ENCODE measurements at places on chromosomes 2 and 18.

GRCh38 chr2:179180242-179180641, 84.4 kb downstream of the SESTD1 start:
- no peak for DNase-seq

DNA sequence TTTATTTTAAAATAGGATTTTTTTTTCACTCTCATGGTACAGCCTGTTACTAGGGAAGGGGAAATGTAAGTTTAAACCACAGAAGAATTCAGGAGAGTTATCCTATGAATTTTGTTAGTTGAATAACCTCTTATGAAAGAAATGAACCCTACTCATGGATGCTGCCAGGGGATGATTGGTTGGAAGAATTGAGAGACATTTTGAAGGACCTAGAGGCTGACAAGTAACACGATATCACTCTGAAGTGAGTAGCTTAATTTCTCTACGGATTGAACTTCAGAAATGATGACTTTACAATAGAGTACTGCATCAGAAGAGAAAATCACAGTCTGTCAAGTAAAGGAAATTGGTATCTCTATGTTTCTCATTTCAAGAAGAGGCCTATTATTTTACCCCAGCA, 1346.2 kb downstream of the SUCLG1 start:
- no peak for DNase-seq

- DNase-seq: no peak
Measured at GRCh38 chr2:8332646-8333045, 349.2 kb upstream of the ID2 start.

DNA sequence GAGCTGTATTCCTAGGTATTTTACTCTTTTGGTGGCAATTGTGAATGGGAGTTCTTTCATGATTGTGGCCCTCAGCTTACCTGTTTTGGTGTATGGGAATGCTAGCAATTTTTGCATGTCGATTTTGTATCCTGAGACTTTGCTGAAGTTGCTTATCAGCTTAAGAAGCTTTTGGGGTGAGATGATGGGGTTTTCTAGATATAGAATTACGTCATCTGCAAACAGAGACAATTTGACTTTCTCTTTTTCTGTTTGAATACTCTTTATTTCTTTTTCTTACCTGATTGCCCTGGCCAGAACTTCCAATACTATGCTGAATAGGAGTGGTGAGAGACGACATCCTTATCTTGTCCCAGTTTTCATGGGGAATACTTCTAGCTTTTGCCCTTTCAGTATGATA, 191.2 kb downstream of the KCNE4 start:
- DNase-seq: no peak

DNA sequence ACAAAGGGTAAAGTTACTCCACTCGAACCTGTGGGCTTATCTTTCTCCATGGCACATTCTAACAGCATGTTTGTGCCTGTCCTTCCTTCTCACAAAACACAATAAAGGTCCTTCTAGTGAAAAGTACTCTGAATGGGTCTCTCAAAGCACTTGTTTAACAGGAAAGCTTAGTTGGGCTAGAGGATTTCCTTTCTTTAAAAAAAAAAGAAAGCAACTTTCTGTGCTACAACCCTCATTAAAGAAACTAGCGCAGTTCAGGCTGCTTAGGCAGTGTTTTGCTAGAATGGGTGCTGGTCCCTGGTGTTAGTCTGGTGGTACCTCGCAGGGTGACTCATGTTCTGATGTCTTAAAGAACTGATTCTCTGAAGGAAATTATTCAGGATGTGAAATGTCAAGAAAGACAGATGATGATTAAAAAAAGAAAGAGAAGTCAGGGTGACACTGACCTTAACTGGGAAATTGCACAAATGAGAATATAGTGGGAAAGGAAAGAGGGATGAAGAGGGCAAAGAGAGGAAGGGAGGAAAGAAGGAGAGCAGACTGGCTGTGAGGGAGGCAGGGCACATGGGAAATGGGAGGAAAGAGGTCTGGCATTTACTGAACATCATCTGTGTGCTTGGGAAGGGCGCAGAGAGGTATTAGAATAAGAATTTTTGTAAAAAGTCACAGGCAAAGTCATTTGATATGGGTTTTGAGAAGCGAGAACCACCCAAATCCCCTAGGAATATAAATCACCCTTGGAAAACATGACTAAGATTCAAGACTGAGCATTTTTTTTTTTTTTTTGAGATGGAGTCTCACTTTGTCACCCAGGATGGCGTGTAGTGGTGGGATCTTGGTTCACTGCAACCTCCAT, 74.9 kb downstream of the ATP8B1 start:
- no peak for DNase-seq

- DNase-seq: no peak
Measured at GRCh38 chr2:82752396-82752795, 1706.7 kb downstream of the SUCLG1 start.

- DNase-seq: peak; percentile 48
Measured at GRCh38 chr2:105038383-105039061, 653 bp downstream of the MRPS9 start.

- no peak for DNase-seq
Measured at GRCh38 chr2:40360652-40361051, 91.2 kb downstream of the SLC8A1 start.

DNA sequence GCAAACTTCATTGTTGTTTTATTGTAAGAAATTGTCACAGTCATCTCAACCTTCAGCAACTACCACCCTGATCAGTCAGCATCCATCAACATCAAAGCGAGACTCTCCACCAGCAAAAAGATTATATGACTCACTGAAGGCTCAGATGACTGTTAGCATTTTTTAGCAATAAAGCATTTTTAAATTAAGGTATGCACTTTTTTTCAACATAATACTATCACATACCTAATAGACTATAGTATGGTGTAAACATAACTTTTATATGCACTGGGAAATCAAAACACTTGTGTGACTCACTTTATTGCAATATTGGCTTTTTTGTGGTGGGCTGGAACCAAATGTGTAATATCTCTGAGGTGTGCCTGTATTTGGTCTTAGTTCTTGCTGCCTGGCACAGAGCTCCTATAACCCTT, 15.6 kb downstream of the SCN1A start:
- DNase-seq: no peak

- DNase-seq: no peak
Measured at GRCh38 chr2:146503366-146503765, 1341.5 kb upstream of the ACVR2A start.

- no peak for DNase-seq
Measured at GRCh38 chr2:3451926-3452671, 67.2 kb downstream of the ADI1 start.

DNA sequence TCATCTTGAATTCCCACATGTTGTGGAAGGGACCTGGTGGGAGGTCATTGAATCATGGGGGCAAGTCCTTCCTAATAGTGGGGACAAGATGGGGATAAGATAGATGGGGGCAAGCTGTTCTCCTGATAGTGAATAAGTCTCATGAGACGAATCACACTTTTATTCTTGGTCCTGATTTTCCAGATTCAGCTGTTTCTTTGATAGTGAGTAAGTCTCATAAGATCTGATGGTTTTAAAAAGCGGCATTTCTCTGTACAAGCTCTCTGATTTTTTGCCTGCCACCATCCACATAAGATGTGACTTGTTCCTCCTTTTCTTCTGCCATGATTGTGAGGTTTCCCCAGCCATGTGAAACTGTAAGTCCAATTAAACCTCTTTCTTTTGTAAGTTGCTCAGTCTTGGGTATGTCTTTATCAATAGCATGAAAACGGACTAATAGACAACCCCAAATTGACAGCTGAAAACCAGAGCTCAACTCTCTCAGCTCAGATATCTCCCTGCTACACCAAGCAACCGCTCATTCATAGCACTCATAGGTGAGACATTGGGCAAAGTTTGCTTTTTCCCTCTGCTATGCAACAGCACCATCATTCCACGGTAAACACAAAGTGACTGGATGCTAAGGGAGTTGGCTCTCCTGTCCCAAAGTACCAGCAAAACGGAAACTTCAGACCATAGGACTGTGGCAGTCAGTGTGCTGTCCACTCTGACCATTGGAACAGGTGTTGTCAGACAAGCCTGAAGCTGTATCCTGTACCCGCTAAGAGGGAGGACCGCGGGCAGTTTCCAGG, 44.9 kb upstream of the TBC1D8 start:
- DNase-seq: no peak

- no peak for DNase-seq
Measured at GRCh38 chr2:172196768-172197431, 94.2 kb upstream of the DLX2 start.

GRCh38 chr2:157438863-157439823, 4.7 kb downstream of the CYTIP start:
- no peak for DNase-seq

DNA sequence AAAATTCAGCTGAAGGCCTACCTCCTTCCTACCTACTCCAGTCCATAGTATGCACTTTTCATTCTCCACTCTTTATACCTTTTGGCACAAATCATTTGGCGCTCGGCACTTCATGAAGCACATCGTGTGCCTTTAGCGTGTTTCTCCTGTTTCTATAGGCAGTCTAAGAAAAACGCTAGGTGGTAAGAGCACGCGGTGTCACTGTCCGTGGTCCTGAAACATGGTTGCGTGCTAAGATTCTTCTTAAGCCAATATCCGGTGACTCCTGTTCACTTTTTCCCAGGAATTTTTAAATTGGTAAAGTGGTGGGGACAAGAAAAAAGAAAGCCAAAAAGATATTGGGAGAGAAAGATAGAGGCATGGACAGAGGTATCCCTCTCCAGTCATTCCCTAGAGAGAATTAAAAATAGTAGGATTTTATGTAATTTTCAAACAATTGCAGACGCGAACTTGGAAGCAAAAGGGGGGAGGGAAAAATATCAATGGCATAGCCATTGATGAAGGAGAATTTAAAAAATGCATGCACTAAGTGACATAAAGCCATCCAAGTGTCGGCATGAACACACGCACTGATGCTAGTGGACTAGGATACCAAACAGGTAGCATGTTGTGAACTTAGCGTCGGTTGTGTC, 1.4 kb upstream of the CTNNA2 start:
- DNase-seq: peak; percentile 80

DNA sequence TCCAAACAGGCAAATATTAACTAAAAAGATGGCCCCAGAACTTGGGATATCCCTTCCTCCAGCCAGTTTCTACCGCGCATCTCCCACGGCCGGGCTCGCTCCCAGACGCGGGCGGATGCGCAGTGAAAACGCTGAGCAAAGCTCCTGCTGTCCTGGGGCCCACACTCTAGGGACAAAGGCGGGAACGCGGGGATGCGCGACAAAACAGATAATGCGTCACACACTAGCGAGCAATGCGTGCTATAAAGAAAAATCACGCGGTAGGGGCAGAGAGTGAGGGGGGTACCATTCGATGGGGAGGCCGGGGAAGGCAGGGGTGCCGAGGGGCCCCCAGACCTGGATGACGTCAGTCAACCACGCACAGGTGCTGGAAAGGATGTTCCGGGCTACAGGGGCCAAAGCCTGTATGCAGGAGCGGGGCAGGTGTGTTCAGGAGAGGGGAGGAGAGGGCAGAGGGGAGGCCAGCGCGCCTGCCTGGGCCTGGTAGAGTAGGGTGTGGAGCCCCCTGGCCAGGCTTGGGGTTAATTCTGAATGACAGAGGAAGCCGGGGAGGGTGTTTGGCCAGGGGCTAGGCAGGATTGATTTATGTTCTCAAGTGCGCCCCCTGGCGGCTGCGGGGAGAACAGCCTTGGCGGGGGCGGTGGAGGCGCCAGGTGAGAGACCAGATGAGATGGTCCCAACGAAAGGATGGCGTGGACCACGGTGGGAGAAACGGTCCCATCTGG, 14.9 kb upstream of the ITM2C start:
- DNase-seq: peak; percentile 85

GRCh38 chr2:43133708-43134570, 92.5 kb downstream of the ZFP36L2 start:
- no peak for DNase-seq

DNA sequence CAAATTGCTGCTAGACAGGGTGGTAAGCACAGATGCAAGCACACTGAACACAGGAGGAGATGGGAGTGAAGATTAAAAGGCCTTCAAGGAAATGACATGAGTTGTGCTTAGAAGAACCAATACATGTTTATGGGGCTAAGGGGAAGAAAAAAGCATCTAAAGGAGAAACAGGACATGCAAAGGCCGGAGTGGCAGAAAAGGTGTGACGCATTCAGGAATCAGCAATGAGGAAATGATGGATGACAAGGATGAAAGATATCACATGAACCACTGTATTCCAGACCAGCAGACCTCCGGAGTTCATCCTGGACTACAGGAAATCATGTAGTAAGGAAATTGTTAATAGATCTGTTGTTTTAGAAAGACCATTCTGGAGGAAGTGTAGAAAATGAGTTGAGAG, 42.8 kb downstream of the PPP4R1 start:
- no peak for DNase-seq

- DNase-seq: peak; percentile 4
Measured at GRCh38 chr2:239668042-239668441, 267.2 kb upstream of the HDAC4 start.

DNA sequence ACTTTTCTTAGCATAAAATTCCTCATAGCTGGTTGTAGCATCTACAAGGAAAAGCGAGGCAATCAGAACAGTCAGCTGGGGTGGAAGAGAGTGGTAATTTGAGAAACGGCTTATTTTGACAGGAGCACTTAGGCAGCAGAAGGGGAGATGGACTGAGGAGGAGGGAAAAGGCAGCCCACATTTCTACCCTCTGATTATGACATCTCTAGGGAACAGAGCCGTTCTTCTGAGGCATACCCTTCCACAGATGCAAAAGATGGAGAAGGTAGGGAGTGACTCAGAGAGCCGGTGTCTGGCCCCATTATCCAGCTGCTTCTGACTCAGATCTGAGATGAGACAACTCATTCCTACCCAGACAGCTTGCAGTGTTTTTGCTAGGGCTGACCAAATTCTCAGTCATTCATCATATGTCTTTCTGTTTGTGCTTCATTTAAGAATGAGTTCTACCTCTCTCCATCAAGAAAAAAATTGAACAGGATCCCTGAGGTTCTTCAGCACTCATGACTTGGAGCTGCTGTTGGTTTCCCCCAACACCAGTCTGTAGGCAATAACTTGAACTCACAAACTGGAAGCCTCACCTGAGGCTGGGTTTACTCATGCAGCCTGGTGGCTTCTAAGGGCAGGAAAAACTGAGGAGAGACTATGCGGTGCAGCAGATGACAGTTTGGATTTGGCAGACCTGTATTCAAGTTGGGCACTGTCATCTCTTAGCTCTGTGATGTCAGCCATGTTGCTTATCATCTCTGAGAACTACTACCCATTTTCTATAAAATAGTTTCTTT, 15.9 kb upstream of the SEC11C start:
- no peak for DNase-seq

DNA sequence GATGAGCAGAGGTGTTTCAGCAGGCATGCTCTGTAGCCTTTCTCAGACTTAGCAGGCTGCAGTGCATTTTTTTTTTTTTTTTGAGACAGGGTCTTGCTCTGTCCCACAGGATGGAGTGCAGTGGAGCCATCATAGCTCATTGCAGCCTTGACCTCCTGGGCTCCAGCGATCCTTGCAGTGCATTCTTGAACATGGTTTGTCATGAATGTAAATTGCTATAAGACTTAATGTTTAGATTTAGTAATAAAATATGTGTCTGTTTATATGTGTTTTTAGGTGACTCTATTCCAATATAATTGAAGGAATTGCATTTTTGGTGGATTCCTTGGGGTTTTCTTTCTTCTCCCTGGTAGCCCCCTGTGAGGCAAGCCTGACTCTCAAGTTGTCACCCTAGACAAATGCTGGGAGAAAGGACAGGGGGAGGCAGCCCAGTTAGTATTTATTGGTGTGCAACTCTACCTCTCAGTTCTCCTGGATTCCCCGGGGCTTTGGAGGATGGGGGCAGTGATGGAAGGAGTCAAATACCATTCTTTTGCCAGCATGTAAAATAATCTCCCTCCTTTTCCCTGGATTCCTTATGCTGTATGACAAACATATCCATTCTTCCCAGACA, 22.7 kb downstream of the LYPD6B start:
- no peak for DNase-seq

Measured in testis (tissue), 5 donors.